Stimulated activated CD8-positive, alpha-beta memory T cell treated with anti-CD3 and anti-CD28 coated beads, Interleukin-12 subunit alpha, Interleukin-12 subunit beta, amount 100 ng/mL, for 4 hours (primary cell): ENCODE measurements at places on chromosomes 5 and 9.

DNA sequence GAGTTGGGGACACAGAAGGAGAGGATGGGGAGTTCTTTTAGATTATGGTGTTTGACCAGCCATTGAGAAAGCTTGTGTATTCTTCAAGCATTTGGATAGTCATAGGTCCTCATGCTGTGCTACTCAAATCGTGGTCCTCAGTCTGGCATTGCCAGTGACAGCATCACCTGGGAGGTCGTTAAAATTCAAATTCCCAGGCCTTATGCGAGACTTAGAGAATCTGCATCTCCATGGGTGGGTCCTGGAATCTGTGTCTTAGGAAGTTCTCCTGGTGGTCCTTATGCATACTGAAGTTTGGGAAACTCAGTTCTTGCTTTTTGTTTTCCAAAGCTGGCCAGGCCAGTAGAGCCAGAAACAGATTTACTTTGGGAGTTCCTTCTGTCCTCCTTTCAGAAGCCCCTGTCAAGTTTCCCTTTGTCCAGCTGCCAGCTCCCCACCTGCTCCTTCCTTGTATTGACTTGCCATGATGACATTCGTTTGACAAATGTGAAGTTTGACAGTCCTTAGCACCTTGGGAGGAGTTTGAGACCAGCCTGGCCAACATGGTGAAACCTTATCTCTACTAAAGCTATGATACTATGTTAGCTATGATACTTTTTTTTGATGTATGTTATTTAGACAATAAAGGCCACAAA, 95.6 kb downstream of the PALM2AKAP2 start:
- no peak for DNase-seq

GRCh38 chr9:13410566-13411031, 131.1 kb upstream of the MPDZ start:
- DNase-seq, result no peak

DNA sequence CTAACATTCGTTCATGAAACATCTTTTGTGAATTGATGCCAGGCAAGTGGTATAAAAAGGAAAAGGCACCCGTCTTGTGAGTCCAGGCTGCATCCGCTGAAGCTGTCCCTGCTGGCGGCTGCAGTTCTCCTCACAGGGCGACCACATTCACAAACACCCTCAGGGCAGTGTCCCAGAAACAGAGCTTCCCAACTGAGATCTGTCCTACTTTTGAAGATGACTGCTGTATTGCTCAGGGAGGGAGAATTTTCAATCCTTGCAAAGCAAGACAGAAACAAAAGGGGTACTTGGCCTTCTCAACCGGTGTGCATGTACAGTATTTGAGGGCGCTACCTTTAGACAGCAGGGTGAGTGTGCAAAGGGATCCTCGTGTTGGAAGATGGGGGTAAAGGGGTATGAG, 316.1 kb downstream of the GADD45G start:
- DNase-seq, result no peak

- DNase-seq, result no peak
Observed at GRCh38 chr5:9838916-9839315, 208.8 kb upstream of the TAS2R1 start.

GRCh38 chr5:65914641-65915196, 11.7 kb upstream of the ERBIN start:
- no peak for DNase-seq

- DNase-seq, result no peak
Observed at GRCh38 chr5:73030531-73030930, 74.7 kb downstream of the FCHO2 start.

DNA sequence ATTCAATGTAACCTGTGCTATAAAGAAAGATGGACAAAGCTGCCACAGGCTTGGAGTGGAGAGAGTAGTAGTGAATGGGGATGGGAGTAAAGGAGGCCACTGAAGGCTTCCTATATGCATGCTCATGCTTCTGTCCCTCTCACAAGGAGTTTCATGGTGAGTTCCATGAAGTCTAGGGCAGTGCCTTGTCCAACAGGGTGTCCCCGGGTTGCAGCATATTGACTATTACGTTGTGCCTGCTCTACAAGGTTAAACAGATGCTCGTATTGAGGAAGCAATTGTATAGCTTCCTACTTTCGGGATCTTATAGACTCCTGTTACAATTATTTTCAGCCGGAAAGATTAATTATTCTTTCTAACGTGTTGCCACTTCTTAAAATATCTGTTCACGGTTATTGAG, 129.1 kb upstream of the PIK3R1 start:
- DNase-seq, result no peak

DNA sequence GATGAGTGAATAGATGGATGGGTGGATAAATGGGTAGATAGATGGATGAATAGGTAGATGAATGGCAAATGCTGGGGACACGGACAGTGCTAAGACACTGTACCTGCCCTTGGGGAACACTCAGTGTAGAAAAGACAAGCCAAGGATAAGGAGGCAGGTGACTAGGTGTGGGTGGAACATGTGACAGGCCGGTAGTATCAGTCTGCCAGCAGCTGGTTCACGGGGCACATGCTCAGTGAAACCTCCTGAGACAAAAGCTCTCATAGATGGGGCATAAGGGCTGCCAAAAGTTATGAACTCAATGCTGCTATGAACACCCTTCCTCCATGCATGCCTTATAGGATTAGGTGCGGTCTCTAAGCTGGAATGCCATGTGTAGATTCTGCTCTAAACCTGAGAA, 71.0 kb downstream of the C5orf15 start:
- DNase-seq, result no peak

DNA sequence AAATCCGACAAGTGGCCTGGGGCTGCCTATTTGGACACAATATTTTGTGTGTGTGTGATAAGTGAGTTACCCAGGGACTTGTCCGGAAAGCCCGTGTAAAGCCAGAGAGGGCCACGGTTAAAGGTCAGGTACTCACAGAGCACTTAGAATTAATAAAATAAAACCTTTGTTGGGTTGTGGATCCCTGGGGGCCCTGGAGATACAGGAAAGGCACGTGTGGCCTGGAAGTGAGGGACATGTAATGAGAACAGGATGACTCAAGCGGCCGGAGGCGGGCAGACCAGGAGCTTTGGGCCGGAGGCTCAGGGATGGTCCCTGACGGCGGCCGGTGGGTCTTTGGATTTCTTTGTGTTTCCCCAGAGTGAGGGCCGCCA, 1.0 kb downstream of the DMRT2 start:
- DNase-seq, result no peak

DNA sequence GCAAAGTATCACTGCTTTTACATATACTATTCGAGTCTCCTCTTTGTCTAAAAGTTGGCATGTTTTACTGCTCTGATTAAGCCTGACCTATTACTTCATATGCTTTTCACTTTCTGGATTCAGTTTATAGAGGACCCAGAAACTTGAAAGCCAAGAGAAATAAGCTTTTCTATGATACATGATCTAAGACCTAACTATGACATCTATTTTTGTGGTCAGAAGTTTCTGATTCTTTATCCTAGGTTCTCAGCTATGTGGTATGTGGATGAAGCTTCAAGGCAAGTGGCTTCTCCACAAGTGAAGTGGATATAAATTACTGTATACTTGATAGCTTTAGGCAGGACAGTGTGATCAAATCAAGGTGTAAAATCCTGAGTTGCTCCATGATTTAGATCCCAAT, 6.3 kb downstream of the EDIL3 start:
- no peak for DNase-seq

DNA sequence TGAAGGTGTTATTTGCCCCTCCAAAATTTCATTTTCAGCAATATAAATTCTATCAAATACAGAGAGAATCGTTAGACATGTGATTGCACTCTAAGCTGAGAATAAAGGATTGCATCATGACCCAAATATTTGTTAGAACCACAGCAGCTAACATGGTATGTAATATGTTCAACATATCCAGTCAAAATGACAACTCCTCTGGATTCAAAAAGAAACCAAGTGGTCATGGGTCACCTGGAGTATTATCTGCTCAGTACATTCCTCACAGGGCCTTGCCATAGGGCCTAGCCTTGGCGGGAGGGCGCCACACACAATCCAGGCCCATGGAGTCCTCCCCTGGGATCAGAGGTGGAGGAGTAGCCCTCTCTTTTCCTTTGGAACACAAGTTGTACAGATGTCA, 179.2 kb downstream of the HSD17B3 start:
- no peak for DNase-seq

DNA sequence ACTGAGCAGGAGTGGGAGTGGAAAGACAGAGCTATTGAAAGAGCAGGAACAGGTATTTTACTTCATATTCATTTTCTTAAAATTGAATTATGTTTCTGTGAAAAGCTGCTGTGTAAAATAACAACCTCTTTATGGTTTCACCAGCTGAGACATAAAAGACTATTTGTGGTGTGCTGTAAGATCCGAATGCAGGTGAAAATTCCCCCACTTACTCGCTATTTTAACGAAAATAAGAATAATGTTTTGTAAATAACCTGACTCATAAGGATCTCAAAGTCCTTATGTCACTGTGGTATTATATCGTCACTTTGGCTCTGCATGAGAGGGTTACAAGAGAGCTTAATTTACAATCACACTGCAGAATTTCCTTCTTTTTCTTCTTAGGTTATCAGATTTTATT, 65.3 kb upstream of the NFIB start:
- no peak for DNase-seq

DNA sequence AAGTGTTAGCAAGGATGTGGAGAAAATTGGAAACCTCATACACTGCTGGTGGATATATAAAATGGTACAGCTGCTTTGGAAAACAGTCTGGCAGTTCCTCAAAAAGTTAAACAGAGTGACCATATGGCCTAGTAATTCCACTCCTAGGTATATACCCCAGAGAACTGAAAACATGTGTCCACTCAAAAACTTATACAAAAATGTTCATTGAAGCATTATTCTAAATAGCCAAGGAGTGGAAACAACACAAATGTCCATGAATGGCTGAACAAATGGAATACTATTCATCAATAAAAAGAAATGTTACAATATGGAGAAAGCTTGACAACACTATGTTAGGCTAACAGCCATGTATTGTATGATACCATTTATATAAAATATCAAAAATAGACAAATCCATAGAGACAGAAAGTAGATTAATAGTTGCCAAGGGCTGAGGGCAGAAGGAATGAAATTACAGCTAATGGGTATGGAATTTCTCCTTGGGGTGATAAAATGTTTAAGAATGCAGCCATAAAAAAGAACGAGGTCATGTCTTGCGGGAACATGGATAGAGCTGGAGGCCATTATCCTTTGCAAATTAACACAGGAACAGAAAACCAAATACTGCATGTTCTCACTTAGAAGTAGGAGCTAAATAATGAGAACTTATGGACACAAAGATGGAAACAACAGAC, 33.6 kb upstream of the FBP1 start:
- DNase-seq, result no peak

GRCh38 chr9:124205686-124206352, 51.9 kb upstream of the NEK6 start:
- DNase-seq, result no peak

DNA sequence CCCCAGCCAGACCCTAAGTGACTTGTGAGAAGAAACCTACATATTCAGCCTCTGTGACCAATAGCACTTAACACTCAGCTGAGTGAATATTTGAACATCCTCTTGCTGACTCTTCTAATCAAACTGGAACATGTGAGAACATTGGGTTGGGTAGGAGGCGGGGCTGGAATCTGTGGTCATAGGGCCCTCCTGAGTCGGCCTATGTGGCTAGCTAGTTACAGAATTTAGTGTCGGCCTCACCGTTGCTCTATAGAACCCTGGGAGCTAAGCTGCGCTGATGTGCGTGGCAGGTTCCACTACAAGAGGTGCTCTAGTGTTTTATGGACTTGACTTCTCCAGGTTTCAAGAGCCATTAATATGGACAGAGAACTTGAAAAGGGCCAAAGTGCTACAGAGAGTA, 138.8 kb downstream of the DROSHA start:
- DNase-seq, result no peak

DNA sequence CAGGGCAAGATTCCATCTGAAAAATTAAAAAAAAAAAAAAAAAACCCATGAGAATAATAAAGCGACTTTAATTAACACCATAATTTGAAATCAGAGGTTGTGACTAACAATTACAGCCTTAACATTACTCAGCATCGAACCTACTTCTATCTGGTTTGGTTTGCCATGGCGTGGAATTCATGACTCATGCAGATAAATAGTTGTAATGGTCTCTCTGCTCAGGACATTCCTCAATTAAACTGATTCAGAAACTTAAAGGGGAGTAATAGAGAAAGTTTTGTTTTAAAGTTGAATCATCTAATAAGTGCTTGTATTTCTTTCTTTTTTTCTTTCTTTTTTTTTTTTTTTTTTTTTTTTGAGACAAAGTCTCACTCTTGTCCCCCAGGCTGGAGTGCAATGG, 135.5 kb downstream of the SPATA31D1 start:
- DNase-seq, result no peak

GRCh38 chr5:116130471-116130870, 45.6 kb downstream of the COMMD10 start:
- DNase-seq, result no peak

DNA sequence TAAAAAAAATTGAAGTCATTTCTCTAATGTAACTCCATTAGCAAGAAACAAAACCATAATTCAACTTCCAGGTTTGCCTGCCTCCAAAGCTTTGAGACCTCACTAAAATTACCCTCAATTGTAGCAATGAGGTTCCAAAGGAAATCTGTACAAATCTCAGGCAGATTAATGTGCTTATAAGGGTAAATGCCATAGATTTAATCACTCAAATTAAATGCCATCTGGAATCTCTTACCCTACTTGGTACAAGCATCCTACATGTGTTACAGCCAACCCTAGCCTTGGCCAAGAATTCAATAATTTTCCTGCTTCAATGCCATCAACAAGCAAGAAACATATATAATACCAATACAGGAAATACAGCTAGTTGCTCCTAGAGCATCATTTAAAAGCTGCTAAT, 452.8 kb downstream of the RAB3C start:
- no peak for DNase-seq

DNA sequence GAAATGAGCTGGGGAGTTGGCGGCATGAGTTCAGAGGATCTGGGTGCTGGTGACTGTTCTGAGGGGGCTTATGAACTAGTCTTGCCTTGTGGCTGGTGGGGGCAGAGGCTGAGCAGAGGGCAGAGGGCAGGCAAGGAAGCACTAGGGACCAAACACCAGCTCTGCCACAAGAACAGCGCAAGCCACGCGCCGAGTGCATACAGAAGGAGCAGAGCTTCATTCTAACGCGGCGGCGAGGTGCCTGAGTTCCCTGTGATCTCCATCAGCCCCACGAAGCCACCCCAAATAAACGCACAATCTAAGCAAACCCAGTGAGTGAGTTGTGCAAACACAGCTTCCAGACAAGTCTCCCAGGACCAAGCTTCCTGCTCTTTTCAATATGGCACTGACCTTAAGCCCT, 110.6 kb upstream of the ALDH1B1 start:
- DNase-seq, result no peak

GRCh38 chr5:58965677-58966414, 383.0 kb downstream of the RAB3C start:
- DNase-seq, result no peak

GRCh38 chr5:11903121-11903613, 1.1 kb downstream of the CTNND2 start:
- DNase-seq, result no peak

DNA sequence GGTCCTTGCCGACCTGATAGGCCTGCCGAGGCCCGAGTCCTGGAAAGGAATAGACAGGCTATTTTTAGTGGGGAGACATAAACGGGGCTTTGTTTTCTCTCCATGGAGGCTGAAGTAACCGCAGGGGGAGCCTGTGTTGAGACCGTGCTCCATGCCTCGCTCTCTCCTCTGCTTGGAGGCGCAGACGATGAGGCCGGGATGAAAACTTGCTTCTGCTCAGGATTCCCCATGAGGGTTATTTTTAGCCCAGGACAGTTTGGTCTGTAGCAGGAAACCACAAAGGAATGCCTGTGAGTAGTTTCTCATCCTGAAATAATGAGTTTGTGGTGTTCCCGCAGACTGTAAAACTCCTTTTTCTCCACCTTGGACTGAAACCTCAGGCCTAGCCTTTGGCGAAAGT, 81.9 kb upstream of the RARS1 start:
- no peak for DNase-seq

GRCh38 chr5:129991780-129992179, 87.5 kb downstream of the CHSY3 start:
- DNase-seq, result no peak
